ENCODE measurements at places on chromosomes 2 and 18.

GRCh38 chr2:187982668-187983067, 309.0 kb upstream of the GULP1 start:
- no peak for DNase-seq

DNA sequence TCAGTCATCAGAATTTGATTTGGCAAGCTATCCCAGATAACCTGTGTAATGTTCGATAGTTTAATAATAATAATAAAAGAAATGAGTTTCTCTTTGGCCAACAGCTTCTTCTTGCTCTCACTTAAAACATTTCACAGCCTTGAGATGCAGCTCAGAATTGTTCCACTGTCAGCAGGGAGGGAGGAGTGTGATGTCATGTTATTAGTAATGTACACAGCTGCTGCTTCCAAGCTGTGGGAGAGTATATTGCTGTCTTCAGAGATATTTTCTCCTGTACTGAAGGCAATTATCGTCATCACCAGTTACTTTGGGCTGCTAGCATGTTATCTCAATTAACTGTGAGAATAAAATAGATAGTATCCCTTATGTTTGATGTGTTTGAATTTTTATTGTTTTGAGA, 146.9 kb upstream of the MAP3K20 start:
- DNase-seq: no peak

DNA sequence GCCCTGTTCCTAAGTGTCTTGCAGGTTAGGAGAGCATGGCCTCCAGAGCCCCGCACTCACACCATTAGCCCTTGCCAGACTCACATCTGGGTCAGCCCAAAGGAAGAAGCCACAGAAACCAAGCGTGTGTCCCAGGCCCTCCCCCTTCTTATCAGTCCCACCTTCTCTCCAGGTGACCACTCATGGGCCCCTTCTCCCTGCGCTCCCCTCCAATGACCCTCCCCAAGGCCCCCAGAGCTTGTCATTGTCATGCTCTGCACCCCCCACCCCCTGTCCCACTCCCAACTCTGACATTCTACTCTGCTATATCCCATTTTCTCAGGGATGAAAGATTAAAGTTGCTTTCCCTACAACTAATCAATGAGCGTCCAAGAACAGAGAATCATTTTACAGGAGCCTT, 30.1 kb downstream of the CAPN14 start:
- DNase-seq: no peak

DNA sequence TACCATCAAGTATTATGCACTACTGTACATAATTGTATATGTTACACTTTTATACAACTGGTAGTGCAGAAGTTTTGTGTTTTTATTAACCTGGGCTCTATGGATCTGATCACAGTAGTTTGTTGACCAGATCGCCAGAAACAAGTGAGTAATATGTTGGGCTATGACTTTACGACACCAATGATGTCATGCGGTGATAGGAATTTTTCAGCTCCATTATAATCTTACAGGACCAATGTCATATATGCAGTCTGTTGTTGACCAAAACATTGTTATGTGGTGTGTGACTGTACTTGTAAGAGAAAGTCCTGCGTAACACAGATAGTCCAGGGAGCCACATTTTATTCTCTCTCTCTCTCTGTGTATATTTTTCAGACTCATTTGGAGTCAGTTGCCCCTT, 4.5 kb upstream of the ACOXL start:
- no peak for DNase-seq

DNA sequence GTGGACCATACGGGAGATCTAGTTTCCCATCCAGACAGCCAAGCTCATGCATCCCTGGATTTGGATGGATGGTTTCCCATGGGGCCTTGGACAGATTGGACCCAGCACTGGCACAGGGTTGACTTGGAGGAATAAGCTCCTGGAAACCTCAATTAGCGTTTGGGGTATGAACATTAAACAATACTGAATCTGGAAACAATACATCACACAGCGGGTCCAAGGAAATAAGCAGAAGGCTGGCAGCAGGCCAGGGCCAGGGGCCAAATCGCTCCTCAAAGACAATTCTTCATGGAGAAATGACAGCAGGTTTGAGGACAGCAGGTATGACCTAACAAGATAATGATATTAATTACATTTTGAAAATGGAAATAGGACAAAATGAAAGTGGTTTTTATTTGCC, 540.6 kb downstream of the RIT2 start:
- DNase-seq: no peak

GRCh38 chr2:127405255-127405610, 13.0 kb upstream of the PROC start:
- DNase-seq: no peak
